ENCODE measurements at places on chromosomes 16 and 17. TPM values are rescaled to one million over a fixed set of nuclear protein-coding genes. Genes with fewer than 3 reads are reported as not detected.

DNA sequence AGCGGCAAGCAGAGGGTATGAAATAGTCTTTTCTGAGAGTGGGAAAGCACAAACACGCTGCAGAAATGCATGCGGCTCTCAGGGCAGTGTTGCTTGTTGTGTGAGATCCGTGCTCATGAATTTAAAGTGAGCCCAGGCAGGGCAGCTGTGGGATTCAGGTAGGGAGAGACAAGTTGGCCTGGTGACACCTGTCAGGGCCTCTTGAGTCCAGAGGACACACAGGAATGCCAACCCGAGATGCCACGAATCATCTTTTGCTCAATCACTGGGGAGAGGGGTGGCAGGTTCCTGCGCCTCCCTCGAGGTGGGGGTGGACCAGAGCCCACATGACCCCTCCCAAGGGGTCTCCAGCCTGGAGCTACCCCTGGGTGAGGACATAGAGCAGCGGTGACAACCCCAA is 211.9 kb downstream of the GSG1L start:
- DNase-seq = no peak

- DNase-seq = no peak
Observed at GRCh38 chr16:3487521-3488410, 7.5 kb downstream of the C16orf90 start.

- no peak for DNase-seq
Observed at GRCh38 chr17:64492481-64493109, 4.3 kb downstream of the POLG2 start.

GRCh38 chr16:951660-952301 is 19.0 kb downstream of the LMF1 start:
- no peak for DNase-seq

DNA sequence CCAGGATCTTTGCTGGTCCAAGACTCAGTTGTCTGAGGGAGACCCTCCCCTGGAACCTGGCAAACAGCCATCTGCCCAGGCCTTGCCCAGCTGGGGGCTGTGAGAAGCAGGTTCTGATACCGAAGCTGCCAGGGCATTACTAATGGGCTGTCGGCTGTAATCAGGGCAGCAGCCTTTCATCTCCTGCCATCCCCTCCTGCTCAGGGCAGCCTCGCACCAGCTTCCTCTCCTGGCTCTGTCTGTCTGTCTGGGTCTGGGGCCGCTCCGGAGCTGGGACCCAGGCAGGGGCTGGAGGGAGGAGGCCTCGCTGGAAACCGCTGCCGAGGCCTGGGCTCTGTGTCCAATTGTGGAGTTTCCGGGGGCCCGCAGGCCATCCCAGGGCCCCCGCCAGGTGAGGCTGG is 21.6 kb upstream of the BRD7 start:
- DNase-seq = no peak

DNA sequence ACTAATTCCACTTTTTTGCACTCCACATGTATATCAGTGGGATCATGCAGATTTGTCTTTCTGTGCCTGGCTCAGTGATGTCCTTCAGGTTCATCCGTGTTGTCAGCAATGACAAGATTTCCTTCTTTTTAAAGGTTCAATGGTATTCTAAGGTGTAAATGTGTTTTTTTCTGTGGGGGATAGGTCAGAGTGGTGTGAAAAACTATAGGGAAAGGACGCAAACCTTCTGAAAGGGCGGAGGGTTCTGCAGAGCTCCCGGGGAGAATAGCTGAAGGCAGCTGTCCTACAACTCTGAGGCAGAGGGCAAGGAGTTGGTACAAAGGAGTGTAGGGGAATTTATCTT is 21.9 kb upstream of the CSNK1D start:
- no peak for DNase-seq

- DNase-seq = no peak
Observed at GRCh38 chr16:17069681-17070080, 401.1 kb downstream of the XYLT1 start.

- no peak for DNase-seq
Observed at GRCh38 chr16:75787440-75787839, 61.1 kb upstream of the CPHXL start.

DNA sequence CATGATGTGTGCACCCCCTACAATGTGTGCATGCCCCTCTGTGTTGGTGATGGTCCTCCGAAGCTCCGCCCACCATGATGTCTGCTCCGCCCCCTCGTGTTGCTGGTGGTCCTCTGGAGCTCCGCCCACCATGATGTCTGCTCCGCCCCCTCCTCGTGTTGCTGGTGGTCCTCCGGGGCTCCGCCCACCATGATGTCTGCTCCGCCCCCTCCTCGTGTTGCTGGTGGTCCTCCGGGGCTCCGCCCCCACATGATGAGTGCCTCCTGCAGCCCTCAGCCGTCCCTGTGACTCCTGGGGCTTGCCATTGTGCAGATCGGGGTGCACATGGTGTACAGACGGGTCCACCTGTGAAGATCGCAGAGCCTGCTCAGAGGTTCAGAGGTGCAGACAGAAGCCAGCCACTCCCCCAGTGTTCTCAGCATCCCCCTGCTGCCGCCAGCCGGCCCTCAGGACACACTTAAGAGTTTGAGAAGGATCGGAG is 129.1 kb upstream of the CHMP6 start:
- no peak for DNase-seq

- DNase-seq = no peak
Observed at GRCh38 chr17:83119987-83120864, 40.8 kb downstream of the METRNL start.

GRCh38 chr16:50915120-50915519 is 173.2 kb downstream of the CYLD start:
- DNase-seq = no peak

DNA sequence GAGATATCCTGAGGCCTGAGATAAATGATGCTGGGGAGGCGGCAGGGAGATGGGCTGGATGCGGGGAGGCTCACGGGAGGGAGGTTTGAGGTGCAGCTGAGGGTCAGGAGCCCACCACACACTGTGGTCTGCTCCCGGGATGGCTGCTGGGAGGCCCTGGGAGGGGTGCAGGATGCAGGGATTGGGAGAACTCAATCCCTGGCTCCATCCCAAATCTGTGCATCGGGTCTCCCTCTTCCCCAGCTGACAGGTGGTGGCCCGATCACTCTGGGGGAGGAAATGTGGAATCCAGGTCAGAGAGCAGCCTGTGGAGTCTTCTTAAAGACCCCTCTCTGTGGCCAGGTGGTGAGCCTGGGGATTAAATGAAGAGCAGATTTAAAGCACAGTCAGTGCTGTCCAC is 12.0 kb downstream of the PHB1 start:
- no peak for DNase-seq

DNA sequence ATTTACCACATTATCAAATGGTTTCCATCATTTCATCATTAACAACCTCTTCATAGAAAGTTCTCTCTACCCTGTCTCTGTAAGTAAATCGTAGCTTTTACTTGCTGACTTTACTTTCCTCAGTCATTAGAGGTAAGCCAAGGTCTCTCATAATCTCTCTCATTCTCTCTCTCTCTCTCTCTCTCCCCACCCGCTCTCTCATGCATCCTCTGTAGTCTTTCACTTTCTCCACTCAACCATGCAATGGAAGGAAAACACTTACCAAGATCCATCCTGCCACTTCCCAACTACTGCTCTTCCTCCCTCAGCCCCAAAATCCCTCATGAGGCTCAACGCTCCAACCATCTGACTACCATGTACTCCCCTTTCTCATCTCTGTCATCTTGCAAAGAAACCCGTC is 6.1 kb downstream of the CEP112 start:
- DNase-seq = peak; percentile 18

Gene LGALS9B
- not detected for total RNA-seq

Gene CNTNAP4
- not detected for total RNA-seq
